ENCODE measurements at places on chromosomes 12 and 14.
A peak's percentile ranks its signal among the peaks of the same experiment; 100 is the strongest.

GRCh38 chr12:91515944-91516694 is 333.5 kb upstream of the DCN start:
- DNase-seq, result no peak

- no peak for DNase-seq
Measured at GRCh38 chr12:121114019-121114639, 18.5 kb upstream of the P2RX7 start.

DNA sequence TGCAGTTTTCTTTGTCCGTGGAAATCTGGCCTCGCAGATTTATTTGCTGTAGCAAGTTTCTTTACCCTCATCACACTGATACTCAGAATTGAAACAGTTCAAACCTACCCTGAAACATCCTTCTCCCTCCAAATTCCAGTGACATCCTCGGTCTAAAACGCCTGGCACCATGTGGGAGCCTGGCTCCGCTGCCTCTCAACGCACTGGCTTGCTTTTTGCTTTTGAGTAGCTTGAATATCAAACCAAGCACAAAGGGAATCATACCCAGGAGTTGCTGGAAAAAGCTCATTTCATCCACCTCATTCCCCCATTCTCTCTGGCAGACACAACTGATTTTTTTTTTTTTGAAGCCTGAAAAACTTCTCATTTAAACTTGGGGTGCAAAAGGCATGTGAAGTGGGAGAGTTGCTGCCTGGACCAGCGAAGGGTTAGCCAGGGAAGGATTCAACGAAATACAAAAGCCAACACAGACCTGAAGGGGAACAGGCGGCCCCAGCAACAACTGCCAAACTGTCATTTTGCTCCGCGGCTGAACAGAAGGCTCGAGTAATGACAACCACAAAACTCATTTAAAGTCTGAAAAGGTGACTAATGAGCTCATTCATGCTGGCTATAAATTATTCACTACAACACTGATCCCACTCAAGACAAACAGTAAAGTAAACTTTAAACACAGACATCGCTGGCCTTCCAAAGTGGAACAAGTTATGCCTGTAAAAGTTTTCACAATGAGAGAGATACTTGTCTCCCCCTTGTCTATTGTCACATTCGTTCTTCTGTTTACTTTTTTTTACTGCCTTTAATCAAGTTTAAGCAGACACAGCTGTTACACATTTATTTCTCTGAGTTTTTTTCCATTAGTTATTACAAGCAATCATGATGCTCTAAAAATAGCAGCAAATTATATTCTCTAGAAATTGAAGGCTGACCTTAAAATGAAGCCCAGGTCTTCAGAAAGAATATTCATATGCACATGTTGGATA is 12.5 kb upstream of the FOXN3 start:
- DNase-seq, result no peak

- peak; percentile 83 for DNase-seq
Measured at GRCh38 chr12:53299454-53300180, at the start of gene MYG1. MYG1 (plus strand) TSS chr12:53299695; CDS start chr12:53299738, 43 bp downstream.

DNA sequence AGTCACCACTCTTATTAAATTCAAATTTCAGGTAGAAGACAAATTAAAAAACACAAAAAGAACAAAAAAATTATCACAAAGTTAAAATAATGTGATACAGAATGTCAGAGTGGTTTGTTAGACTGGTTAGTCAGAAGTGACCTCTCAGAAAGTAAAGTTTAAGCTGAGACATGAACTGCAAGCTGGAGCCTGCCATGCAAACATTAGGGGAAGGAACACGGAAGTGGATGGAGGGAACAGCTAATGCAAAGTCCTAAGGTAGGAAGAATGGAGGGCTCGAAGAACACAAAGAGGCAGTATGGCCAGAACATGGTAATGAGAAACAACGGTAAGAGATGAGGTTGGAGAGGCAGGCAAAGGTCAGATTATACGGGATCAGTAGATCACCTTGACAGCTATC is 41.7 kb downstream of the WDHD1 start:
- no peak for DNase-seq

Measured in right renal pelvis (tissue), 4 donors.